ENCODE measurements at places on chromosomes 2 and 18.

DNA sequence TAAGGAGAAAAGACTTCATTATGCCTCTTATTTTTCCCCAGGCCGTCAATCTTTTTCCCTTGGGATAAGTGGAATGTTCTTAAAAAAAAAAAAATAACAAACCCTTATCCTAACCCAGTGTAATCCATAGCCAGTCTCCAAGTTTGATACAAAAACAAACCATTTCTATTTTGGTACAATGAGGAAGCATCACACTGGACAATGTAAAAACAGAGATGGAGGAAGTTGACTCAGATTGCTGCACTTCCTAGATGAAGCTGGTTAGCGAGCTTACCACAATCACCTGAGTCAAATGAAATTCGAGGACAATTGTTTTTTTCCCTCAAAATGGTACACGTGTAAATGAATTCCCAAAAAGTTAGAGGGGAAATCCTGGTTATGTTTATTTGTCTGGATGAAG is 259.7 kb downstream of the TCF4 start:
- DNase-seq = no peak

DNA sequence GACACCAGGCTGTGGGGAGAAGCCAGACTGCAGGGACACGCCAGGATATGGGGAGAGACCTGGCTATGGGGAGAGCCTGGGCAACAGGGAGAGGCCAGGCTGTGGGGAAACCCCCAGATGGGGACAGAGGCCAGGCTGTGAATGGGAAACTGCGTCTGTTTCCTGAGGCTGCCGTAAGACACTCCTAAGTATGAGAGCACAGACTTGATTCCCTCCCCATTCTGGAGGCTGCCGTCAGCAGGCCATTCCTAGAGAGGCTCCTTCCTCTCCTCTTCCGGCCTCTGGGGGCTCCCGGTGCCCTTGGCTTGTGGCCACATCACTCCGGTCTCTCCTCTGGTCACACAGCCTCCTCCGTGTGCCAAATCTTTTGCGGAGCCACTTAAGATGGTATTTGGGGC is 32.3 kb downstream of the ADI1 start:
- DNase-seq = no peak

- peak; percentile 66 for DNase-seq
Measured at GRCh38 chr2:143840601-143841000, 679.3 kb downstream of the ZEB2 start.

GRCh38 chr2:73269686-73270465 is 14.4 kb downstream of the FBXO41 start:
- no peak for DNase-seq

- DNase-seq = no peak
Measured at GRCh38 chr2:237617587-237617982, 9.8 kb upstream of the LRRFIP1 start.

Data from Ammon's horn (tissue), 1 donor.